ENCODE measurements at places on chromosomes 5 and 9.

- DNase-seq, result peak; percentile 61
Measured at GRCh38 chr5:83471405-83472212, at the start of gene VCAN. Gene VCAN, plus strand, starts transcription at chr5:83471744. Its CDS starts 11,775 bp downstream, at chr5:83483519.

DNA sequence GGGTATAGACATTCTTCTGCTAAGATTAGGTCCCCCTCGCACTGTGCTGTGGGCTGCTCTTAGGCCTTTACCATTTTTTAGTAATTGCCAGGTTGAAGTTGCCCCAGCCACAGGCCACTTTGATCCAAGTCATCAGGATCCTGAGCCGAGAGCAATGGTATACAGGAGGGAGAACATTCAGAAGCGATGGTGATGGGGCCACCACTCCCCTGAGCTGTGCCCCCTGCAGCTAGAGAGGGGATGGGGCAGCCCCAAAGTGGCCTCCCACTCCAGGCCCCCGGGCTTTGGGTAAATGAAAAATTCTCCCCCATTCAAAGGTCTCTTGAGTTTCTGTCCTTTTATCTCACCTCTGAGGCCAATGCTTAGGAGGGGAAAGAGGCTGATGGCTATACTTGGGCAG is 59.4 kb downstream of the MACROH2A1 start:
- DNase-seq, result no peak

DNA sequence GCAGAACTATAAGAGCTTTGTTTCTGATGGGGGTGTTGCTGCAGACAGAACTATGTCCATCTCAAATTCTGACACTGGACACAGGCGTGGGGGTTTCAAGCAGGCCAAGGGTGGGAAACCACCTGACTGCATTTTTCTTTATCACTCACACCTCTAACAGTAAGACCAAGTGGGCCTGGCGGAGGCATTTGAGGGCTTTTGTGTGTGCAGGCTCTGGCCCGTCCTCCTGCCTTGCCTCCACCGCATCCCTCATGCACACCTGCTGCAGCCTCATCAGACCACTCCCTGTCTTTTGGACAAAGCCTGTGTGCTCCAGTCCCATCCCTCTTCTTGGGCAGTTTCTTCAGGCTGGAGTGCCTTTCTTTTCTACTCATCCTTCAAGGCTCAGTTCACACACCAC is 7.9 kb downstream of the OR13J1 start:
- no peak for DNase-seq

DNA sequence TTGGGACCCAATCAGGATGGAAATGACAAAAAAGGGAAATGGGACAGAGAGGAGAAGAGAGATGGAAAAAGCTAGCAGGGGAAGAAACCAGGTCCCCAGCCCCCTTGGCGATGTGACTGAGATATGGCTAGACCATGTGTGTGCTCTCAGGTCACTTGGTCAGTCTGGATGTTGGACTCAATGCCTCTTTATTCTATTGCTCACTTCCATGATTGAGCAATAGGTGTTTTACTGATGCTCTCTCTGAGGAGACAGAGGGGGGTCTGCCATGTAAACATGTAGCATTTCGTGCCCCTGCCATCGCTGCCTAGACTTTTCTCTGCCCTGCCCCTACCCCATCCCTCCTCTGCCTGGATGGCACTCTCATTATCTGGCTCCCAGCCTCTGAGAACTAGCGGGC is 150.6 kb downstream of the DROSHA start:
- DNase-seq, result no peak

- DNase-seq, result peak; percentile 30
Measured at GRCh38 chr5:32794086-32794485, 83.0 kb downstream of the NPR3 start.

DNA sequence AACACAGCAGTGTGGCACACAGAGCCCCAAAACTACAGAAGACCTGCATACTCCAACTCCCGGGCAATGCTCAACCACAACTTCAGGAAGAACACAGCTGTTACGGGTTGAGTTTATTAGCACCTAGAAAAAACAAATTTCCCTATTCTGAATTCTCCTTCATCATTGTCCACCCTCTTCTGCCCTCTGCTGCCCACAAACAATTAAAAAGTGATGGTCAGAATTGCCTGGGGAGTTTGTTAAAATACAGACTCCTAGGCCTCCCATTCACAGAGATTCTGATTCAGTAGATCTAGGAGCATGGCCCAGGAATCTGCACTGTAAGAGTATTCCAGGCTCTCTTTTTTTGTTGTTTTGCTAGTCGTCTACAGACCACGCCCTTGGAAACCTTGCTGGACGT is 310.6 kb downstream of the NDUFS4 start:
- DNase-seq, result no peak

DNA sequence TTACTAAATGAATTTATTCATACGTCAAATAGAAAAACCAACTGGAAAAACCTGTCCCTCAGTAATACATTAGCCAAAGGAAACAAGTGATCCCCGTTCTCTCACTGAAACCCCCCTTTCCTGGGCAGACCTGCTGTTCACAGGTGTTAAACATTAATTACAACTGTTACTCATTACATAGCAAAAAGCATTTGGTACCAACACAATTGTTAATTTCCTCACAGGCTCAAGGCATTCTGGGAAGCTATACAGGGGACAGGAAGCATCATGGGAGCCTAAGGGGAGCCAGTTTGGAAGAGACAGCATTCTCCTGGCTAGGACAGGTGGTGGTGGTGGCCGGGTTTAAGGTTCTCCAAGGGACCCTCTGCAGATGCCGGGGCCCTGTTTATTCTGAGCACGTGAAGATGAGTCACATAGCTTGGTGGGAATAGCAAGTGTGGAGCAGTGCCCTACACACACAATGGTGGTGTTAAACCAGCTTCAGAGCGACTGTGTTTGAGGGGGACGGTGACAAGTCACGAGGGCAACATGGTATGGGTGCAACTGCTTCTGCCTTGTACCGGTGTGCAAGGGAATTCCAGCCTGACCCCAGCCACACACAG is 62.6 kb upstream of the SLC25A51 start:
- no peak for DNase-seq

DNA sequence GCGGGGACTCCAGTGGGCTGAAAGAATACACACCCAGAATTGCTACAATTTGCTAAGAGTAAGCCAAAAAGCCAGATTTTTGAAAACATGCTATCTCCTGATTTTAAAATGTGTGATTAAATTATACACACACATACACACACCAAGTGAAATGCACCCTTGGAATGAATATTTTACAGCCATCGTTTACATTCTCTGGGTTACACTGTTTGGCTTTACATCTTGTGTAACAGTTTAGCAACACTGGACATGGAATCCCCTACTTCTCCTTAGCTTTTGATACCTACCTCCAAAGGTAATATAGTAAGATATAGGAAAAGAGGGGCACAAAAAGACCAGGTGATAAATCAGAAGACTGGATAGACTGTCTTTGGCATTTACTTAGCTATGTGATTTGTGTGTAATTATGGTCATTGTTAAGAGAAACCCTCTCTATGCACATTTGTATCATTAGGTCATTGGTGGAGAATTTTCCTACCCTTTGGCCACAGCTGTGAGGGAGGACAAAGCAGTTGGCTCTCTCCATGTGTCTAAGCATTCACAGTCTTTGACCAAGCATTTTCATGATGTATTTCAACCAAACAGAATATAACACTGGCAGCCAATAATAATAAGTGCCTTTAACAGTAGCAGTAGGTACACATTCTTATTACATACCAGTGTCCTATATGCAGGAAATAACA is 7.6 kb downstream of the SVEP1 start:
- no peak for DNase-seq

DNA sequence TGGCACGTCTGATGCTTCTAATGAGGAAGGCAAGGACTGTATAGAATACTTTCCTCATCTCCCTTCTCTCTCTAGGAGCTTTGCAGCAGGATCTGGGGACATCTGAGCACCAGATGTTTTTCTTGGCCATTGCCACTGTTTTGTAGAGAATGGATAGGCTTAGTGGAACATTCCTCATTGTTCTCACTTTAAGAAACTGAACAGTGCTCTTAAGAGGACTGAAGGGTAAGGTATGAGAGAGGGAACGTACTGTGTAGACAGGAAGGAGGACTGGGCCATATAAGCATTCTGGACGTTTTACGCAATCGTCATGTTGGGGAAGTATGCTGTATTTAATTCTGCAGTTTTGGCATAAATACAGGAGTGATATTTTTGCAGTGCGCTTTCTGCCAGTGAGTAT is 70.6 kb downstream of the SMARCA2 start:
- DNase-seq, result no peak

- no peak for DNase-seq
Measured at GRCh38 chr9:72979405-72980100, 26.7 kb upstream of the ALDH1A1 start.

GRCh38 chr9:125536167-125536772 is 170.7 kb downstream of the MAPKAP1 start:
- no peak for DNase-seq

- DNase-seq, result no peak
Measured at GRCh38 chr5:149782895-149783586, 52.9 kb downstream of the PPARGC1B start.

DNA sequence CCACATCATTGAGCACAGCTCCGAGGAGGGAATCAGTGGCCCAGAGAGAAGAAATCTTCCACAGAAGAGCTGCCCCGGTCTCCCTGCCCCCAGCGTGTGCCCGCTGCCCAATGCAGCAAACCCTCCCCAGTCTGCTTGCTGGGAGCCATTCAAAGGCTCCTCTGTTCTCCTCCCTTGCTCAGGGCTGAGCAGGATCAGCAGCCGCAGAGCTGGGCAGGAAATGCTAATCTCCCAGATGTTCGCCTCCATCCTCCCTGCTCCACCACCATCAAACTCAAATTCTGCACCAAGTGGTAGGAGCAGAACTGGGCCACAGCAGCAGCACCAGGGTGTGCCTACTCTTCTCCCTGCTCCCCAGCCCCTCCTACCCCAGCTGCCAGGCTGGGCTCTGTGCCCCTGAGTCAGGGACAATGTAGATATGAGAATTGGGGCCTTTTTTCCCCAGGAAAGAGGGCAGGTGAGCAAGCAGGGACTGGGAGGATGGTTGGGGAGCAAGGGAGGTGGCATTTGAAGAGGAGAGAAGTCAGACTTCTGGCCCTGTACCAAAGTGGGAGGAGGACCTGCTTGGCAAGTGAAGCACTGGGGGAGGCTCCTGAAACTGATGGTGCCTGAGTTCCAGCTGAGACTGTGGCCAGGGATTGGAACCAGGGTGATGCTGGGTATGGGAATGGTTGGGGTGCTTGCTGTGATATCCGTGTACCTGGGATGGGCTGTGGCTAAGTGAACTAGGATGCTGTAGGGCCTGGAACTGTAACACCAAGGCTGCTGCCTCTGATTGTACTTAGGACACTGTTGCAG is 1.9 kb upstream of the PCDH1 start:
- no peak for DNase-seq

DNA sequence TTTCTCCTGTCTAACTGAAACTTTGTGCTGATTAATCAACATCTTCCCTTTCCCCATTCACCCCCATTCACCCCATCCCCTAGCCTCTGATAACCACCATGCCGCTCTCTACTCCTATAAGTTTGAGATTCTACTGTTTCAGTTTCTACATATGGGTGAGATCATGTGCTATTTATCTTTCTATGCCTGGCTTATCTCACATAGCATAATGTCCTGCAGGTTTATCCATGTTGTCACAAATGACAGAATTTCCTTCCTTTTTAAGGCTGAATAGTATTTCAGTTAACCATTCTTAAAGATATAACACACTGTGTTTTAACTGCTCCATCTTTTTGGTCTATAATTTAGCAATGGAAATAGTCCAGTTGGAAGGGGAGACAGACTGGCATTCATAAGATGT is 205.1 kb downstream of the SNCAIP start:
- DNase-seq, result no peak

- peak; percentile 31 for DNase-seq
Measured at GRCh38 chr5:71586052-71586940, 844 bp upstream of the MCCC2 start.

- no peak for DNase-seq
Measured at GRCh38 chr5:171783051-171783450, 2.6 kb upstream of the SMIM23 start.
